ENCODE measurements at places on chromosomes 7 and 10.

GRCh38 chr10:117373823-117374505 lies 1.3 kb downstream of the PDZD8 start:
- DNase-seq = peak; percentile 26

DNA sequence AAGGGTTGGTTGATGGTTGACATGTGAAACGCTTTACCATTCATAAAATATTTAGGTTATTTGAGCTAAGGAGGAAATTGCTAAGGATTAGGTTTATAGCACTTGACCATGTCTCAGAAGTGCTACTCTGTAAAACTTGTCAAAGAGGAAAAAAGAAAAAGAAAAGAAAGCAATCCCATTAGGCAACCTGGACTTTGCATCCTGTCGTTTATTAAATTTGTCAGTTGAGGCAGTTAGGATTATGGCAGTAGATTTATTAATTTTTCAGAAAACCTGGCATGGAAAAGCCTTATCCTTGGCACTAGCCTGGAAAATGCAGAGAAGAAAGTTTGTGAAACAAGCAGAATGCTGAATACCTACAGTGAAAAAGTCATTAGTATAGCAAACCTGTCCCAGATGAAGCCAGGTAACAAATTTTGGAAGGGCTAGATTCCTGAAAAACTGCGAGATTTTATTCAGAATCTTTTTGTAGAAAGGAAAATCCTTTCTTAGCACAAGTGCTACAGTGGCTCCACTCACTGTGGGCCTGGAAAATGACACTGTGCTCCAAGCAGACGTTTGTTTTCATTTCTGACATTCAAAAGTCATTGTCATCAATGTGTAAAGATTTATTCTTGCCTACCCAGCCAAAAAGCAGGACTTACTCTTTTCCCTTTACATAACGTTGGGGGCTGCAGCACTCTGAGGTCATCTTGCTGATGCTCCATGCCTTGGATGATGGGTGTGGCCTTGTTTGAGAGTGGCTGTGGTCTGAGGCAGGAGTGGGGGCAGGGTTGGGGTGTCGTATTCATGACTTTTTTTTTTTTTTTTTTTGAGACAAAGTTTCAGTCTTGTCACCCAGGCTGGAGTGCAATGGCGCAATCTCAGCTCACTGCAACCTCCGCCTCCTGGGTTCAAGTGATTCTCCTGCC lies 664.9 kb downstream of the SUGCT start:
- DNase-seq = no peak

DNA sequence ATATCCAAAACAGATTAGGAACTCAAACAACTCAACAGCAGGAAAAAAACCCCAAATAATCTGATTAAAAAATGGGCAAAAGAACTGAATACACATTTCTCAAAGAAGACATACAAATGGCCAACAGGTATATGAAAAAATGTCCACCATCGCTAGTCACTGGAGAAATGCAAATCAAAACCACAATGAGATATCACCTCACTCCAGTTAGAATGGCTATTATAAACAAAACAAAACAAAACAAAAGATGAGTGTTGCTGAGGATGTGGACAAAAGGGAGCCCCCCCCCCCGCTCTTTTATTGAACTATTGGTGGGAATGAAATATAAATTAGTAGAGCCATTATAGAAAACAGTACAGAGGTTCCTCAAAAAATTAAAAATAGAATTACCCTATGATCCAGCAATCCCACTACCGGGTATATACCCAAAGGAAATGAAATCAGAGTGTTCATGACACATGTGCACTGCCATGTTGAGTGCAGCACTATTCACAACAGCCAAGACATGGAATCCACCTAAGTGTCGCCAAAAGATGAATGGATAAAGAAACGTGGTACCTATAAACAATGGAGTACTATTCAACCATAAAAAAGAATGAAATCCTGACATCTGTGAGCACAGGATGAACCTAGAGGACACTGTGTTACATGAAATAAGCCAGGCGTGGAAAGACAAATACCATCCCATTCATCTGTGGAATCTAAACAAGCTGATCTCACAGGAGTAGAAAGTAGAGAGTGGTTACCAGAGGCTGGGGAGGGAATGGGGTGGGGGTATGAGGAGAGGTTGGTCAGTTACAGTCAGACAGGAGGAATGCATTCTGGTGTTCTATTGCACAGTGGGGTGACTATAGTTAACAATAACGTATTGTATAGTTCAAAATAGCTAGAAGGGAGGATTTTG lies 78.1 kb upstream of the RHEB start:
- DNase-seq = no peak

DNA sequence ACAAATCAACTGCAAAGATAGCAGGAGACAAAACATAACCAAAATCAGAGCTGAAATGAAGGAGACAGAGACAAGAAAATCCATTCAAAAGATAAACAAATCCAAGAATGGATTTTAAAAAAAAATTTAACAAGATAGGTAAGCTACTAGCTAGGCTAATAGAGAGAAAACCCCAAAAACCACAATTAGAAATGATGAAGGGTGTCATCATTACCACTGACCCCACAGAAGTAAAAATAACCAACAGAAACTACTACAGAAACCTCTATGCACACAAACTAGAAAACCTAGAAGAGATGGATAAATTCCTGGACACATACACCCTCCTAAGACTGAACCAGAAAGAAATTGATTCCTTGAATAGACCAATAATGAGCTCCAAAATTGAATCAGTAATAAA lies 117.6 kb downstream of the DNAJC1 start:
- DNase-seq = no peak

DNA sequence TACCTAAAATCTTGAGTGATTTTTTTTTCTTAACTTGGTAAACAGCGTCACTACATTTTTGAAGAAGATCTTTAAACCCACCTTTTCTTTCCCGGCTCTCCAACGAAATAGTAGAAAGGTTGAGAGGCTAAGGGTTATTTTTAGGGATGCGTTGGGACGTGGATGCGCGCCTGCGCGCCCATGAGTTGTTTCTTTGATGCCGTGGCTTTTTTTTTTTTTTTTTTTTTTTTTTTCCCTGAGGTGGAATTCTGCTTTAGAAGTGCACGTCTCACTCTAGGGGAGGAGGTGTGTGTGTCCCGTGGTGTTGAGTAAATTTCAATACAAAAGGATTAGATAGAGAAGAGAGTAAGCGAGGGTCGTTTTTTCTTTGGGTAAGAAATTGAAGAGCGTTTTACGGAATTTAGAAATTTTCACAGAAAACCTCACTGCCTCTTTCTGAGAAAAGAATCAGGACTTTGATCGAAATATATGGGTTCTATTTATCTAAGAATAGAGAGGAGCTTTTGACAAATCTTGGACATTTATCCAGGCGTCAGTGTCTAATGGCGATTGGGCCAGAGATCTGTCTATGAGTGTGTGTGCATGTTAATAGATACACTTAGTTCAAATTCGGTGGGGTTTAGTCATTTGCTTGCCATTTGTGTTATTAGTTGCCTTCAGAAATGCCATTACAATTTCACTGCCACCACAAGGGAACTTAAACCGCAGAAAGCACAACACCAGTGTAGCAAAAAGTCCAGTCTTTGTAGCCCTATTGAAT lies 1.2 kb upstream of the SP8 start:
- no peak for DNase-seq

GRCh38 chr7:112446431-112446830 lies 3.8 kb upstream of the IFRD1 start:
- no peak for DNase-seq

DNA sequence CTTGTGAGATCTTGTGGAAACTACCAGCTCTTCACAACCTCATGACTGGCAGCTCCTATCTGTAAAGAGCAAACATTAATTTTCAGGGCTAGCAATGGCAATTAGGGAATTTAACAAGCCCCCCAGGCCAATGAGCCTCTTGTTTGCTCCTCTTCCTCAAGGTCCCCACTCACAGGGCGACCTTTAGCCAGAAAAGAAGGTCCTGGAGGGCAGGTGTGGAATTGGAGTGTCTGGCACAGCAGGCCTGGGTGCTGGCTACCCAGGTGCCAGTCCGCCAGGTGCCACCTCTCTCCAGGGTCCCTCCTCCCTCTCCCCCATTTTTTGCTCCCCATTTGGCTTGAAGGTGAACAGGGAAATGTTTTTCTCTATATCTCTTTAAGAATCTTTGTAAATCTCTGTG lies 1.9 kb upstream of the CEP55 start:
- DNase-seq = no peak

DNA sequence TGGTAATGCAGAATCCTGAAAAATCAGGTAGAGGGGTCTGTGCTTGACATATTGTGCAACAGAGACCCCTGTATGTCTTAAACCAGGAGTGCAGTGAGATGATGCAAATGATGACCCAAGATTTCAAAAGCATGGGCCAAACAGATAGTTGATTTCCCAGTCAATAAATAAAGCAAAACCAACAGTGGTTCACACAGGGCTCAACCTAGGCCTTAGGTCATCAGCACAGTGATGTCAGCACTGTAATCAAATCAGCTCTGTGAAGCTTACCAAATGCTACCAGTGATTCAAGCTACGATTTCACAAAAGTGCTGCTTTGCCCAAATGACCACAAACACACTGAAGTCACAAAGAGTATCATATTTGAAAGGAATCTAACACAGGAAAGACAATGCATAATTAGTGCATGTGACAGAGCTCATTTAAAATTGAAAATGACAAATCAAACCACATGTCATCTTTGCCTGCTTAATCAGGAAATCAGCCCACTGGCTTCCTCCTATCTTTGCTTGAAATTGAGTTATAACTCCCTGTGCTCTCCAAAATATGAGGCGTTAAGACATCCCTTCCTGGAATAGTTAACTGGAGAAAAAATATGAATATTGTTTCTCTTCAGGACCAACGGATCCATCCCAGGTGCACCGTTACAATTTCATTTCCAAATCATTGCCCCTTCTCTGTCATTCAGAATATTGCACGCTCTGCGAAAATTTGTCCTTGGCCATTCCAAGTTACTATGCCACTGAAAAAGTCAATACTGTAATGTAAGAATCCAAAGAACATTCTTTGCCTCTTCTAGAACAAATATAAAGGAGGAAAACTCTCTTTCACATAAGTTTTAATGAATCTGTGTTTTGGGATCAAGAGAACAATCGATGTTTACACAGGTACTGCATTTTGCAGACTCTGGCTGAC lies 41.9 kb upstream of the ASL start:
- no peak for DNase-seq

- DNase-seq = no peak
These were observed 9.2 kb downstream of the IKZF5 start for GRCh38 chr10:122999347-122999746.

DNA sequence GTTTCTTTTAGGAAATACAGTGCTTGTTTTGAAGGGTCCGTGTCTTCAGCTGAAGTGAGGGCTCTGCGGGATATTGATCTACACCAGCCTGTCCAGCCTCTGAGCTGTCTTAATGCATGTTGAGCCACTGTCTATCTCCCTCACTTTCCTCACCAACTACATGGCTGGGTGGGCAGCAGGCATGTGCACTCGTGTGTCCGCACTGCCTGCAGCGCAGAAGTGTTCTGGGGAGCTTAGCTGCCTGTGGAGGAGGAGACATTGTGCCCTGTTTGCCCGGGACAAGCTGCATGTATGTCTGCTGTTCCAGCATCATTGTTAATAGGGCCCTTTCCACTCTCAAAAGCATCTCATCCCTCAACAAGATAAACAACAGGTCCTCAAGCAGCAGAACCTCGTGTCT lies 133.1 kb upstream of the EEPD1 start:
- no peak for DNase-seq
